ENCODE measurements at places on chromosomes 3 and 15.

GRCh38 chr15:100159436-100159835 lies 182.3 kb downstream of the ADAMTS17 start:
- DNase-seq = no peak

- DNase-seq = no peak
Observed at GRCh38 chr3:149806171-149806778, 6.7 kb upstream of the RNF13 start.

- DNase-seq = peak; percentile 100
Observed at GRCh38 chr15:81752546-81752942, 293.3 kb downstream of the MEX3B start.

DNA sequence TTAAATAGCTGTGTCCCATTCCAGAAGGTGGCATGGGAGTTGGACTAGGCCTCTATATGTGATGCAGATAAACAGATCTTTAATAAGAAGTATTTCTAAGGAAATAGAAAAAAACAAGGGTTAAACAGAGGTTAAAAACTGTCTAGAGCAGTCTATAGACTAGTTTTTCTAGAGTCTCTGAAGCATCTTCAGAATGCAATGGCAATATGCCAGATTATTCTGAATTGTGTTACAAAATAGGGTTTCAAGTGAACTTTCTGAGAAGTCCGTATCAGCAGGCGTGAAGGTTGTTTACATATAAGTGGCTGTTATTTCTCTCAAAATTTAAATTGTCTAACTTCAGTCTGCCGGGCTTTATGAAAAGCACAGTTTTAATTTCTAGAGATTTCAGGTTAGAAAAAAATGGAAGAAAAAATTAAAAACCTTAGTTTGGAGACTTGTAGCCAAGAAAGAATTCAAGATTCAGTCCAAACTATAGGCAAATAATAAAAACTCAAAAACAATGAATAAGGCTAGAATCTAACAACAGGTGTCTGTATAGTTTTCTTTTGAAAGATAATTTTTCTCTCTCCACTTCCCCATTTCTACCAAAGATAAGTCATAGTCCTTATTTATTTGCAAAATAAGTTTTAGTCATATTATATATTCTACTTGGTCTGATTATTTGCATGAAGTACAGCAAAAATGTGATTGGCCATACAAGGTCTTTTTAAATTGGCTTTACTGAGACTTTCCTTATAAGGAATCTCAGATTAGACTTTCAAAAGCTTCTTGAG lies 55.2 kb downstream of the OSTN start:
- no peak for DNase-seq

DNA sequence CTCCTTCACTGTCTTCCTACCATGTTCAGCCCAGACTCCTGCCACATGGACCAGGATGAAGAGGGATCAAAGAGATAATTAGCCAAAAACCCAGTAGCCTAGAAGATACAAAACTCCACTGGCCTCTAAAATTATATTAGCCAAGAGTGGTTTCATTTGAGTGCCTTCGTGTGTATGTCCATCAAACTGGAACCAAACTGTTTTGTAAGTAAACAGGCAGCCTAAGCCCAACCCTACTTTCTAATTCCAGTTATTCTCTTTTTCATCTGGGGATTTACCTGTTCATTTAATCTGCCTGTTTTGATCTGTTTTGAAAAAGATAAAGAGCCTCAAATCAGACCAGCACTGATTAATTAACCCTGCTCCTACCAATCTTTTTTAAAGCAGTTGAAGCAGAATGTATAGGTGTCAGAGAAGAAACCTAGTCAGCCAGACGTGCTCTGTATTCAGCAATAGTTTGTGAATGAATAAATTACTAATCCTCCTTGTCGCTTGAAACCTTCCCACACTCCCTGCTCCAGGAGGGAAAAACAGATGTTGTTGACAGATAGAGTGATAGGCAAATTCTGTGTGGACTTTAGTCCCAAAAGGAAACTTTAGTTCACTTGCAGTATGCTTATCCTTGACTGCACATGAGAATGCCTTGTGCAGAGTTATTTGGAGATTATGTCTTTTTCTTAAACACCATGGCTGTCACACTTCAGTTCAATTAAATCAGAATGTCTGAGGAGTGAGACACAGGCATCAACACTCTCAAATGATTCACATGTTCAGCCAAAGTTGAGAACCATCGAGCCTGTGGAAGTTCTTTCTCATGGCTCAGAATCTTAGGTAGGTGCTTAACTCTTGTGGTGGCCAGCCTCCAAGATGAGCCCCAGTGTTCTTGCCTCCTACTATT lies 55.5 kb upstream of the ZBED2 start:
- no peak for DNase-seq

DNA sequence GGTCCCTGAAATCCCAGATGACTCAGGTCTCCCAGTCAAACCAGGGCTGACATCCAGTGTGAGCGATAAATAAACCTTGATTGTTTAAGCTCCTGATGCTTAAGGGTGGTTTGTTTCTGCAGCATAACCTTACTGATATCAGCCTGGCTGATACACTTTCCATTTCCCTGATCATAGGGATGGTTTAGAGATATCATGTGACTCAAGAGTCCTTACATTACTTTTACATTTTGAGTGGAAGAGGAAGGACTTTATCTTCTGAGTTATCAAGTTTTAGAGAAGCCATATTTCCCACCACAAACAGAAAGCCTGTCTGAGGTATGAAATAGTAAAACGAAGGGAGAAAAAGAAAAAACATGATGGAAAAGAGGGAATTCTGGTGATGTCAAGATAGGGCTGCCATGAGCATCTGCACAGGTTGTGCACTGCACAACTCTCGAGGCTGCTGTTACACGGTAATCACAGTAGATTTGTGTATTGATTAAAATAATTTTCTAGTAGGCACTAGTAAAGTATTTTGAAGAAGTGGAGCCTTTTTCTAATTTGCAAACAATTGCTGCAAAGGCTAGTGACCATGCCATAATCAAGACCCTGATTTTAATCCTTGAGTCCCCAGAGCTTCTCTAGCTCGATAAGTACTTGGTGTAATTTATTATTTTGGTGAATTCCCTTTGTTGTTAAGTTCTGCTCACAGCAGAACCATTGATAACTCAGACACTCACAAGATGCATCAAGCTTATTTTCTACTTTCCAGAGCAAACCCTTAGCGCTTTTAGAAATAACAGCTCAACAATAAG lies 34.1 kb upstream of the FBLN2 start:
- DNase-seq = no peak

- peak; percentile 49 for DNase-seq
Observed at GRCh38 chr15:99264125-99264524, 12.8 kb downstream of the LRRC28 start.

- no peak for DNase-seq
Observed at GRCh38 chr3:61594144-61594963, 33.0 kb downstream of the PTPRG start.

GRCh38 chr15:33636234-33636633 lies 325.5 kb downstream of the RYR3 start:
- DNase-seq = no peak

DNA sequence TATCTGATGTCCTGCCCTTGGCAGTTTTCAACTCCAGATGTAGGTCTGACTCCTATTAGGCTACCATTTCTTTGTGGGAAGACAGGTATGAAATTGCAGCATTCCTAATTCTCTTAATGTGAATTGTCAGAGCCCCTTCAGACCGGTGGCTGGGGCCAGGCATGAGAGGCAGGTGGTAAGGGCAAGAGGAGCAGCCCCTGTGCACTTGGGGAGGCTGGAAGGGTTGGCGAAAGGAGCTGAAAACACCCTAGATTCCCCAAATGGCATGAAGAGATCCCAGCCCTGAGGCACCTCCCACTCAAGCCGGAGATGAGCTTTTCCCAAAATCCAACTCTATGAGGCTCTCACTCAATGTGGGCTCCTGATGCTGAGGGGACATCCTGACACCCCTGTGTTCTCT lies 453.2 kb downstream of the NR2F2 start:
- DNase-seq = no peak

DNA sequence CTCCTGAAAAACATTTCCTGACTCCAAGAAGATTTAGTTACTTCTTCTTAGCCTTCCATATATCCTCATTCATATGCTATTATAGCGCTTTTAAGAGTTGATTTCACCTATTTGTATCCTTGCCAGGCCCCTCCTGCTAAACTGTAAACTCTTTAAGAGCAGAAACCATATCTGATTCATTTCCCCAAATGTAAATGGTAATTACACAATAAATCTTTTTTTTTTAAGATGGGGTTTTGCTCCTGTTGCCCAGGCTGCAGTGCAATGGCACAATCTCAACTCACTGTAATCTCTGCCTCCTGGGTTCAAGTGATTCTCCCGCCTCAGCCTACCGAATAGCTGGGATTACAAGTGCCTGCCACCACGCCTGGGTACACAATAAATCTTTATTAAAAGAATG lies 4.5 kb downstream of the DLEC1 start:
- no peak for DNase-seq

DNA sequence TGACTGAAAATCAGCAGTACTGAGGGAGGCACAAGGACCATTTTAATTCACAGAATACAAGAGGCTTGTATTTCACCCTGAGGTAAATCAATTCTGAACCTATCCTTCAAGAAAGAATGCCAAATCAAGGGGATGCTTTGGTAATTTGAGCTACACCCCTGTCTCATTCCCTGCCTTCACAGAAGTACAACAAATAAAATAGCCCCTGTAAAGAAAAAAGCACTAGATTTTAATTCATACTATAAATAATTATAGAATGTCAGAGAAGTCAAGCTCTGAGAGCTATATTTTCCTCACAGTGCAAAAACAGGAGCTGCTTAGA lies 249.0 kb downstream of the ISL2 start:
- no peak for DNase-seq

GRCh38 chr3:9208605-9209152 lies 40.8 kb downstream of the SRGAP3 start:
- DNase-seq = no peak

- no peak for DNase-seq
Observed at GRCh38 chr3:182855076-182855475, 61.8 kb downstream of the ATP11B start.

DNA sequence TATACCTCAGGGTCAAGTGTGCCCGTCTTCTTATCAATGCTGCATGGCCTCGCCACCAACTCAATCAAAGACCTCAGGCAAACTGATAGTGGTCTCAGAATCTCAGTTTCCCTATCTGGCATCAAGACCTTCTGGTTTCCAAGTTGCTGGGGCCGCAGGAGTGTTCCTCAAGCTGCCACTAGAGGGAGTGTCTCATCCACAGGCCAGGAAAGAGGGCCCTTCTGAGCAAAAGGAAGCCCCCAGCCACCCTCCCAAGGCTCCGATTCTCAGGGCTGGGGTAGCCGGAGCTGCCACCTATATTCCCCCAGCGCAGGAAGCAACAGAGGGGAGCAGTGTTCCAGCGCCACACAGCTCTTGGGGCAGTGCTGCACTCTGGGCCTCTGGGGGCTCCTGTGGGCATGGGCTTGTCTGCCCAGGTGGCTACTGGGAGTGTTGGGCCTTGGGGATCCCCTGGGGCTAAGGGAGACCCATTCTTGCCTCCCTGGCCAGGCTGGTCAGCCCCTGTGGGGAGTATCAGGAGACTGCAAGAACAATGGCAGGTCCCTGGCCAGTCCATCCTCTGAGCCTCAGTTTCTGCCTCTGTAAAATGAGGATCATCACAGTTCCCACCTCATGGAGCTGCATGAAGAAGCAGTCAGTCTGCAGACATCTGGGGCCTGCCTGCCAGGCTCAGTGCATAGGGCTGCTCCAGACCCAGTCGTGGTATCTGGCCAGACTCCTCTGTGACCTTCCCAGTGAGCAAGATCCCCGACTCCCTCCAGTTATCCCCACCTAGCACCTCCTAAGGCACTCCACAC lies 23.4 kb upstream of the SEC13 start:
- DNase-seq = peak; percentile 30

- no peak for DNase-seq
Observed at GRCh38 chr3:53836084-53836872, 9.9 kb downstream of the CHDH start.

DNA sequence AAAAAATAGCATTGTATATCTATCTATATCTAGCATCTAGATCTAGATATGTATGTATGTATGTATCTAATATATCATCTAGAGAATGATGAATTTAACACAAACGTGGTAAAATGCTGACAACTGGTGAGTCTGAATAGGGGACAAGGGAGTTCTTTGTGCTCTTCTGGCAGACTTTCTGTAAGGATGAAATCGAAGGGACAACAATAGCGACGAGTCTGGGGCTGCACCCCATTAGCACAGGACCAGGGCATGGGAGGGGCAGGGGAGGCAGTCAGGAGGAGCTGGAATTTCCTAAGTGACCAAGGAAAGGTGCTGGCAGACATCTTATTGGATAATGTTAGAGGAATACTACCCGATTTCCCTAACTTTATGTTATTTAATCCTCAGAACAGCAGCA lies 7.9 kb downstream of the CCR1 start:
- DNase-seq = no peak

DNA sequence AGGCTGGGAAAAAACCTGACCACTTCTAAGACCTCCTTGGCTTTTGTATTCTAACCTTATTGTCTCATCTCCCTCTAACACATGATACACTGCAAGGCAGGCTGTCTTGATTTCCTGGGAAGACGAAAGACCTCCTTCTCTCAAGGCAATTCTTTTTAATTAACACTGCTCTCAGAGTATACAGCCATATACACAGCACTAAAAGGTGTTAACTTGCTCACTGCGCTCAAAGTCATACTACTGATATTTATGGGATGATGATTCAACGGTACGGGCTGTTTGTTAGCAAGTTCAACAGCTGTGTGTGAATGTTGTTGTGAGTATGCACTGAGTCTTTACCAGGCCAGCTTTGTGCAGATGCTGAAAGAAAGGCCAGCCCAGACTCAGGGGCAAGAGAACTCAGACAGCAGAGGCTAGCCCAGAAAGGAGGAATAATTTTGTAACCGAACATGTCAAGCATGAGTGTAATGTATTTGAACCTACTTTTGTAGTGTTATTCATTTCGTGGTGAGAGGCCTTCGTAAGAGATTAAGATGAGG lies 229.9 kb downstream of the IL5RA start:
- no peak for DNase-seq

GRCh38 chr3:107206141-107206540 lies 171.1 kb upstream of the CCDC54 start:
- peak; percentile 45 for DNase-seq

DNA sequence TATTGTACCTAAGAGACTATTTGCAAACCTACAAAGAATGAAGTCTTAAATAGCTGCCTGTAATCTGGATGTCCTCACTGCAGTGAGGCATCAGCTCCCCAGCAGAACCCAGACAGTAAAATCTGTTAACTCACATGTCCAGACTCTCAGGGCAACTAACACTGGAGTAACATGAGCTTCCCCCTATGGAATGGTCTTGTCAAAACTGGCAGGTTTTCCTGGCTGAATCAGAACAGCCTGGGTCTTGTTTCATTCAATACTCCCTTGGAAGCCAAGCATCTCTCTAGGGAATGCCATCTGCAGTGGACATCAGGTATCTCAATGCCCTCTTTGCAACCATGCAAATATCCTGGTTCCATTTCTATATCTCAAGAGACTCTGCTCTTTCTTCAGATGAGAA lies 24.4 kb downstream of the PTPN9 start:
- peak; percentile 95 for DNase-seq

Data from NCI-H2171 treated with DMSO at 0.1 percent for 48 hours (cell line).